Non-pigmented ciliary epithelial cell (primary cell): ENCODE measurements at places on chromosomes 16 and 17.

DNA sequence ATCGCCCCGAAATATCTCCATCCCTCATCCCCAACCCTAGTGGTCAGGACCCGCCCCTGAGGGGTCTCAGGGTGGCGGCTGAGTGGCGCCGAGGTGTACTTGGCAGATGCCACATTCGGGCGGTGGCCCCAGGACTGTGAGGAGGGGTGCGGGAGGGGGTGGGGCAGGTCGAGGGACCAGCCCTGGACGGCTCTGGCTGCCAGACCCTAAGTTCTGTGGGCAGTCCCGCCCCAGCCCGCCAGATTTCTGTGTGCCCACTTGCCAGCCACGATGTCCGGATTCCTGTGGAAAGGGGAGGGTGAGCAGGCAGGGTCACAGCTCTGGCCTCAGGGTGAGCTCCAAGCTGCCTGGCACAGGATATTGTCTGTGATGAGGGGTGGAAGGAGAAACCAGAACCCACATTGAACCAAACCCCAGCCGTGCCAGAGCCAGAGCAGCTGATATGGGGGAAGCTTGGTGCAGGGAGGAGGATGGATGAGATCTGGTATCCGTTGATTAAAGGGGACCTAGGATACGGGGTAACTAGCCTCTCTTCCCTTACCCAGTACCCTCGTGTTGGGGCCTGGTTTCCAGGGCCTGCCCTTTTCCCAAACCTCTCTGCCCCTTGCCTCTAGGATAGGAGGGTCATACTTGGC, 1.1 kb upstream of the CHAD start:
- DNase-seq: no peak

GRCh38 chr17:14737984-14738651, 437.2 kb downstream of the HS3ST3B1 start:
- peak; percentile 93 for DNase-seq

GRCh38 chr16:10123141-10123540, 59.1 kb downstream of the GRIN2A start:
- no peak for DNase-seq

DNA sequence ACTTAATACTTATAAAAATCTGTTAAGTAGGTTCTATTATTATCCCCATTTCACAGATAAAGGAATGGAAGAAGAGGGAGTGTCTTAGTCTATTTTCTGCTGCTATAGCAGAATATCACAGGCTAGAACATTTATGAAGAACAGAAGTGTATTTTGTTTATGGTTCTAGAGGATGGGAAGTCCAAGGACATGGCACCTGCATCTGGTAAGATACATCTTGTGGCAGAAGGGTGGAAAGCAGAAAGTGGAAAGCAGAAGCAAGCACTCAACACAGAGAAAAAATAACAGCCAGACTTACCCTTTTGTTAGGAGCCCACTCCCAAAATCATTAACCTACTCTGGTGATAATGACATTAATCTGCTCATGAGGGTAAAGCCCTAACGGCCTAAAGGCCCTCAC, 422.4 kb downstream of the NPIPA8 start:
- DNase-seq: no peak

DNA sequence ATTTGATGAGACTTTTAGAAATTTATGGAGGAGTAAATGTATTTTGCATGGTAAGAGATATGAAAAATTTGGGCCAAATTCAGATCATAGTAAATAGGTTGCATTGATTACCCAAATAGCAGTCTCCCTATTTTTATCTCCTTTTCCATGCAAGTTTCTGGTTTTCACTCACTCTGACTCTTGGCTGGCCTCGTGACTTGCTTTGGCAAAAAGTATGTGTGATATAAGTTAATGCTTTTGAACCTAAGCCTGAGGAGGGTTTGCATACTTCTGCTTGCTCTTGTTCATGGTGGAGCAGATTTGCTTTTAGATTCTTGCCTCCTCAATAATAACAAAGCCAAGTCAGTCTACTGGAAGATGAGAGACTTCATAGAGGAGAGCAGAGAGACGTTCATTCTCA, 1045.9 kb upstream of the CDH8 start:
- DNase-seq: no peak

GRCh38 chr17:77423589-77424451, 283.1 kb downstream of the SEC14L1 start:
- DNase-seq: peak; percentile 74

DNA sequence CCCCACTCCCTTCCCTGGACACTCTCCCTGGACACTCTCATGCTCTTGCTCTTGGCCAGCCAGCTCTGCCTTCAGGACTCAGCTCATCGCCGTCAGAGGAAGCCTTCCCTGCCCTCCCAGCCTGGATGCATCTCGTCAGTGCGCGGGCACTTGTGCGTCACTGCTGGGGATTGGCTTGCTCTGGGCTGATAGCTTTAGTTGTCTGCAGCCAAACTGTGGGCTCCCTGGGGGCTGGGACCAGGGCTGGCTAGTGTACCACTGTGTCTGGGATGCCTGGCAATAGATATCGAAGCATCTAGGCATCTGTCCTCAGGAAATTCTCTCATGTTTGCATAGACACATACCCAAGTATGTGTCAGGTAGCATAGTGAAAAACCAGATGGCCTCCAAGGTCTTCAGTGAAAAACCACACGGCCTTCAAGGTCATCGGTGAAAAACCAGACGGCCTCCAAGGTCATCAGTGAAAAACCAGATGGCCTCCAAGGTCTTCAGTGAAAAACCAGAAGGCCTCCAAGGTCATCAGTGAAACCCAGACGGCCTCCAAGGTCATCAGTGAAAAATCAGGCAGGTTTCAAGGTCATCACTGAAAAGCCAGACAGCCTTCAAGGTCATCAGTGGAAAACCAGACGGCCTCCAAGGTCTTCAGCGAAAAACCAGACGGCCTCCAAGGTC, 72.0 kb downstream of the CMIP start:
- no peak for DNase-seq

GRCh38 chr16:81446907-81447268, 2.3 kb downstream of the CMIP start:
- no peak for DNase-seq

GRCh38 chr16:11121083-11121608, 134.9 kb downstream of the SOCS1 start:
- DNase-seq: no peak

DNA sequence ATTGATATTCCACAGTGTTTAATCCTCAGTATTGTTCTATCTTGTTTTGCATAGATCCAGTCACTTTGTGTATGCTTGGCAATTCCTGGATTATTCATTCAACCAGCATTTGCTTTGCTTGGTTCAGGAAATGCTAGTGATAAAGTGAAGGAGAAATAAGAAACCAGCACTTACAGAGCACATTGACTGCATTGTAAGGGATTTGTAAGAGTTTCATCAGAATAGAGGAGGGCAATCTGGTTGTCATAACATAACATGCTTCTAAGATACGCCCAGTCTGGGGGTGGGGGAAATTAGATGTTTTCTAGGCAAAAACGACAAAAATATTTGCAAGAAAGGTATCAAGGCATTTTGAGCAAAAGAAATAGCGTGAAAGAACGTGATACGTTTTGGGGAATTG, 40.4 kb downstream of the TNRC6A start:
- peak; percentile 35 for DNase-seq

DNA sequence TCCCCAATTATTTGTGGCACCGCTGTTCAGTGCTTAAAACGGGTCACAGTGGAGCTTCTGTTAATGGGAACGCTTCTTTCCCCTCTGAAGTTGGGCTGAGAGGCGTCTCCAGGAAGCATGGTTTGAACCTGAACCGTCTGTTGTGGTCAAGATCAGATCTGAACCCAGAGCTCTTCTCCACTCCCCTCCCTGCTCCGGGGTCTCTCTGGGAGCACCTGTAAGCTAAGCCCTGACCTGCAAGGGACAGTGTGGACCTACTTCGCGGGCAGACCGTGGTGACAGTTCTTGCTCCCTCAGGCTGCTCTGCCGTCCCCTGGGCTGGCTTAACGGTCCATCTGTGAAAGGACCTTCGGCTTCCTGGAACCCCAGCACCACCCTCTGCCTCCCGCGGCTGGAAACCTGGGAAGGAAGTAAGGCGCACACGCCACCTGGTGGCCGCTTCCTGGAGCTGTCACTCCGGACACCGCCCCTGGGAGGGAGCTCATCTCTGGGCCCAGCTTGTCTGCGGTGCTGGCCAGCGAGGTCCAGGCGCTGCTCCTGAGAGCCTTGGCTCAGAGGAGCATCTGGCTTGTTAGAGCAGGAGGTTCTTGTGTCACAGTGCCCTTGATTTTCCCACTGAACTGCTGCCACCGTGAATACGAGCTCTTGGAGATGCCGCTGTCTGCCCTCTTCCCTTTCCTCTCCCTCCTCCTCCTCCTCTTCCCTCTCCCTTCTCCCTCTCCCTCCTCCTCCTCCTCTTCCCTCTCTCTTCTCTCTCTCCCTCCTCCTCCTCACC, 518.5 kb upstream of the EEF2KMT start:
- no peak for DNase-seq

GRCh38 chr17:45991341-45991740, 7.7 kb upstream of the STH start:
- no peak for DNase-seq

GRCh38 chr16:19515757-19516156, 6.1 kb downstream of the GDE1 start:
- no peak for DNase-seq

- no peak for DNase-seq
These were observed 163.2 kb downstream of the TOX3 start for GRCh38 chr16:52383640-52384292.

DNA sequence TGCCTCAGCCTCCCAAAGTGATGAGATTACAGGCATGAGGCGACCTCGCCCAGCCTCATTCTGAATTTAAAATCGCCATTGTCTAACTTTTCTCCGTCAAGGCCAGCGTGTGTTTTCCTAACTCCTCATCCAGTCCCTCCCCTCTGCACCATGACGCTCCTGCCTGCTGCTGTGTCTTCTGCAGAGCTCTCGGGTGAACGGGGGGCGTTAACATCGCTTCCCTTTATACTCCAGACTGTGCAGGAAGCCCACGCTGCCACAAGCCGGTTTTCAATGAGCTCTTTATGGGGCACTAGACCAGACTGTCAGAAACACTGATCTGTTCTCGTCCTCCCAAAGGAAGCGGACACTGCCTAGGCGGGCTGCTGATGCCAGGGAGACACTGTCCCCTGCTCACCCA, 13.2 kb downstream of the AANAT start:
- no peak for DNase-seq

- DNase-seq: no peak
These were observed 8.6 kb downstream of the CMIP start for GRCh38 chr16:81453091-81453728.

DNA sequence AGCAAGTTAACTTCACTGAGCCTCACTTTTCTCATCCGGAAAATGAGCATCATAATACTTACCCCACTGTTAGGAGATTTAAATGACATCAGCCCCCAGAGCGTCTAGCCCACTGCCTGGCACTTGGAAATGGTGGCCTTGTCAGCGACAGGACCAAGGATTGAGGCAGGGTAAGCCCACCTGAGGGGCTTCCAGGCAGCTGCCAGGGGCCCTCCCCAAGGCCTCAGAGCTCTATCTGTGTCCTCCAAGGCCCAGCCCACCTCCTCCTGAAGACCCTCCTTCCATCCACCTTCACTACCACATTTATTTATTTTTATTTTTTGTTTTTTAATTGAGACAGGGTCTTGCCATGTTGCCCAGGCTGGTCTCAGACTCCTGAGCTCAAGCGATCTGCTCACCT, 13.8 kb downstream of the PITPNM3 start:
- DNase-seq: no peak

DNA sequence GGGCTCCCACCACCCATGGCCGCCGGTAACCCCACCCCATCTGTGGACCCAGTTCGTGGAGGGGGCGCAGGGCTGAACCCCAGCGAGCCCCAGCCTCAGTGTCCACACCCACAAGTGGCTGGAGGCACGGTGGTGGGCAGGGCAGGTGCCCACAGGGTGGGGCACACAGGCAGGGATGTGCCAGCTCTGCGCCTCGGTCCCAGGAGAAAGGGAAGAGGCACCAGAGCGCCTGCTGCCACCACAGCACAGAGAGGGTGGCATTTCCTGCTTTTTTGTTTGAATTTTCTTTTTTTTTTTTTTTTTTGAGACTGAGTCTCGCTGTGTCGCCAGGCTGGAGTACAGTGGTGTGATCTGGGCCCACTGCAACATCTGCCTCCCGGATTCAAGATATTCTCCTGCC, 19.0 kb downstream of the ZFPM1 start:
- DNase-seq: no peak

DNA sequence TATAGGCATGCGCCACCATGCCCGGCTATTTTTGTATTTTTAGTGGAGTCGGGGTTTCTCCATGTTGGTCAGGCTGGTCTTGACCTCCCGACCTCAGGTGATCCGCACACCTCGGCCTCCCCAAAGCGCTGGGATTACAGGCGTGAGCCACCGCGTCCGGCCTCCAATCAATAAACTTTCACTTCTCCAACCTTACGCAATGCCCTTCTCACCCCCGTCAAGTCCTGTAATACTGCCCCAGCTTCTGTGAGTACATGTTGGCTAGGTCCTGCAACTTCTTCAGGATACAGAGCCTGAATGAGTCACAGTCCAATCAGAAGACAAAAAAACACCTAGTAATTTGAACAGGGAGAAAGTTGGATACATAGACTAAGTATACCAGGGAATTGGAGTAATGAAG, 47.1 kb upstream of the PHOSPHO1 start:
- DNase-seq: no peak

GRCh38 chr17:13792314-13792713, 190.6 kb upstream of the HS3ST3A1 start:
- peak; percentile 17 for DNase-seq

- no peak for DNase-seq
These were observed 22.7 kb downstream of the LDHD start for GRCh38 chr16:75093598-75094540.

- no peak for DNase-seq
These were observed 143.9 kb downstream of the KCNJ2 start for GRCh38 chr17:70313086-70313852.

DNA sequence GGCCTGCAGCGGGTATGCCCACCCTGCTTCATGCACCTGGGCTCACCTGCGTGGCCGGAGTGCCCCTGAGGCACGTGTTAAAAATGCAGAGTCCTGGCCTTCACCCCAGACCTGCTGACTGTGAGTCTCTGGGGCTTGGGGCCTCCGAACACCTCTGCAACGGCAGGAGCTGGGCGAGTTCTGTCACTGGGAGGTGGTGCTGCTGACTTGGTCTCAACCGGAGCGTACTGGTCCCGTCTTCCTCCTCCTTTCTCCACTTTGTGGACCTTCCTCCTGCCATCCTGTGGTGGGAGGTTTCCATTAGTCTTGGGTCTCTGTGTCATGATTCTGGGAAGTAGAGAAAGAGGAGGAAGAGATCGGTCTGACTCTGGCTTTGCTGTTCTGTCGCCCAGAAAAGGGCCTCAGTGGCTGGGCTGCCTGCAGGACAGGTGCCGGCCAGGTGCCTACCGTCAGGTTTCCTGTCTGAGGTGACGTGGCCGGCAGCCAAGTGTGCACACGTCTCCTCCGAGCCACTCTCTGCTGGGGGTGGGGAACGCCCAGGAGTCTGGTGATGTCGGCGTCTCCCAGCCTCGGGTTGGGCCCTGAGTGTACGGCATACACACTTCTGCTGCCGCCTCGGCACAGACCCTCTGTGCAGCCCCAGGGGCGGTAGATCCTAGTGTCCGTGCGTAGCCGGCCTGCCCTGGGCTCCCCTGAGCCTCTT, 6.9 kb downstream of the TSC2 start:
- DNase-seq: no peak

- DNase-seq: no peak
These were observed 15.3 kb downstream of the NLRC5 start for GRCh38 chr16:57004387-57005250.

- no peak for DNase-seq
These were observed 10.6 kb upstream of the CCL5 start for GRCh38 chr17:35890774-35891155.
